ENCODE measurements at places on chromosomes 7 and 10.

DNA sequence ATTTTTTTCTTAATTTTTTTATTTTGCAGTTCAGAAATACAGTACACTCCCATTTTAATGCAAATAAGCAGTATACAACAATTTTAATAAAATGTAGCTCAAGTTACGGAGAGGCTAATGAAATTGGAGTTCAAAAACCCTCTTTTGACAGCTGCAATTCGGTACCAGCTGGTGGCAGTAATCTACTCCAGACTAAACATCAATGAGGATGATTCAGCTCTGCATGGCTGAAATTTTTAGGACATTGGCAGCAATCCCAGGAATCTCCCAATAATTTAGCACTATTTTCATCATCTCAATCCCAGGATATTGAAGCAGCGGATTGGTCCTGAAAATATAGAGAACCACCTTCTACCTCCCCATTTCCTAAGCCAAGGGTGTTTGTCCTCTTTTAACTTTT is 278.8 kb downstream of the CACNA2D1 start:
- DNase-seq, result no peak

DNA sequence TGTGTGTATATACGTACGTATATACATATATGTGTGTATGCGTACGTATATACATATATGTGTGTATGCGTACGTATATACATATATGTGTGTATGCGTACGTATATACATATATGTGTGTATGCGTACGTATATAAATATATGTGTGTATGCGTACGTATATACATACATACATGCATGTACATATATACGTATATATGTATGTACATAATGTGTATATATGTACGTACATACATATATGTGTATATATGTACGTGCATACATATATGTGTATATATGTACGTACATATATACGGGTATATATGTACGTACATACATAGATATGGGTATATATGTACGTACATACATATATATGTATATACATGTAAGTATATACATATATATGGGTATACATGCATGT is 332.1 kb downstream of the CRPPA start:
- no peak for DNase-seq

- no peak for DNase-seq
Measured at GRCh38 chr7:37410305-37411229, 38.1 kb downstream of the ELMO1 start.

DNA sequence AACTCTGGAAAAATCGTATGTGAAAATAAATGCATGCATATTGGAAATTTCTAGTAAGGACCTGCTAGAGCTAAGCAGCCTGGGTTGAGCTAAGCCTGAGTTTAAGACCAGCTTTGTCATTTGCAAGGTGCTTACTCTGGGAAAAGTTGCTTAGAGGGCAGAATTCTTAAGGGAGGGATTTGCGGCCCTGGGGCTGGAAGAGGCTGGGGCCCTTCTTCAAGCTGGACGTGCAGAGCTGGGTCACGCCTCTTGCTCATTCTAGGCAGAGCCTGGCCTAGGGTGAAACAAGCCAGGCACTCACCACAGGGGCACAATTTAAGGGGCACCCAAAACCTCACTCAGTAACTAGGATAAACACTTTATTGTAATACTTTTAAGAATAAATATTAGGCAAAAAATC is 137.2 kb downstream of the ARHGAP22 start:
- no peak for DNase-seq

GRCh38 chr7:121003986-121004685 is 15.6 kb downstream of the CPED1 start:
- DNase-seq, result no peak

DNA sequence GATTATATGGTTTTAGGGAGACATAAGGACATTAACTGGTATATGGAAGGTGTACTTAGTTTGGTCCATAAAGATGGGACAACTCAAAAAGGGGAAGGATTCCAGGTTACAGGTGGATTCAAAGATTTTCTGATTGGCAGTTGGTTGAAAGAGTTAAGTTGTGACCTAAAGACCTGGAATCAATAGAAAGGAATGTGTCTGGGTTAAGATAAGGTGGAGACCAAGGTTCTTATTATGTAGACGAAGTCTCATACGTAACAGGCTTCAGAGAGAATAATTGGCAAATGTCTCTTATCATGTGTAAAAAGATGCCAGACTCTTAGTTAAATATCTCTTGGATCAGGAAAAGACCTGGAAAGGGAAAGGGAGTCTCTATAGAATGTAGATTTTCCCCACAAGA is 1.0 kb upstream of the TRDMT1 start:
- DNase-seq, result no peak

- DNase-seq, result no peak
Measured at GRCh38 chr7:66279912-66280311, 74.8 kb downstream of the TPST1 start.

GRCh38 chr10:103847346-103847745 is 8.0 kb downstream of the SH3PXD2A start:
- DNase-seq, result no peak

GRCh38 chr7:144763291-144763690 is 72.6 kb downstream of the TPK1 start:
- no peak for DNase-seq

- DNase-seq, result no peak
Measured at GRCh38 chr7:47885309-47885986, 62.8 kb downstream of the PKD1L1 start.

GRCh38 chr10:129122846-129123245 is 344.2 kb upstream of the MGMT start:
- DNase-seq, result no peak

DNA sequence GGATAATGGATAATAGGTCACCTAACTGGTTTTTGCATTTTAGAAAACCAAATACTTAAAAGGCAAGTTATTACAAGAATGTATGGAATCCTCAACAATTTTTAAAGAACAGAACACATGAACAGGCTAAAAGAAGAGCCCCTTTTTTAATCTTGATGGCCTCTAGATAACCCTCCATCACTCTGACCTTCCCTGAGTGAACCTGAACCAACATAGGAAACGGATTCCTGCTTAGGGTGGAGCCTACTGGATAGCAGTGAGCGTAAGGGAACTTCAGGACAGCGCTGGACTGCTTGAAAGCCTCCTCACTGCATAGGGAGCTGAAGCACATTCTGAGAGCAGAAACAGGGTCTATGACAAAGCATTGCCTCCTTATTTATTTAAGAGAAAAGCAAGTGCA is 20.5 kb downstream of the TRPV5 start:
- DNase-seq, result no peak

DNA sequence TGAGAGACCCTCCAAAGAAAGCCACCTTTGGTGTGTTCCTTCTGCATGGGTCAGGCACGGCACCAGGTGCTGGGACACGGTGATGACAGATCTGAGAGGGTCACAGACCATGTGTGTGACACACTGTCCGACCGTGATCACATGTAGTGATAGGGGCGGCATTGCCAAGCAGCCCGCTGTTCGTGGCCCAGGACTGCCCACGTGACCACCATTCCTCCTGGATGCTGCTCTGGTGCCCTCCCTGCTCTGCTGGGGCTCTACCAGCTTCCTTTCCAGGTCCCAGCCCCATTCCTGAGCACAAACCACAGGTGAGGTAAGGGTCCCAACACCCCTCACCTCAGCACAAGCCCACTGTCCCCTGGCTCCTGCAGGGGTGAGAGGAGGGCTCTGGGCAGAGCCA is 10.1 kb upstream of the SLC18A3 start:
- no peak for DNase-seq

DNA sequence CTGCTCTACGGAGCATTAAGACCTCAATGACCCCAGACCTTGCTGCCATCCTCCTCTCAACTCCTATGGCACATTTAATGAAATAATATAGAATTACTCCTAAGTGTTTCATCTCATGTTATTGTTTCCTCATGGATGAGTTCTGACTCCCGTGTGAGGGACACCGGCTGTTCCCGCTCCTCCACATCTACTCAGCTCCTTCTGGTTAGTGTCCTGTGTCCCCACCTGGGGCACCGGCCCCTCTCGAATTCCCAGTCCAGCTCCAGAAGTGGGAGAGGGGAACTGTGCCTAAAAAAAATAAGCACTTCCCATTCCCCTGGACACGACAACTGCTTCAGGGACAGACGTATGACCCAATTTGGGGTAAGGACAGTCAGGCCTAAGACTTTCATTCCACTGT is 58.3 kb downstream of the PIP4K2A start:
- no peak for DNase-seq

DNA sequence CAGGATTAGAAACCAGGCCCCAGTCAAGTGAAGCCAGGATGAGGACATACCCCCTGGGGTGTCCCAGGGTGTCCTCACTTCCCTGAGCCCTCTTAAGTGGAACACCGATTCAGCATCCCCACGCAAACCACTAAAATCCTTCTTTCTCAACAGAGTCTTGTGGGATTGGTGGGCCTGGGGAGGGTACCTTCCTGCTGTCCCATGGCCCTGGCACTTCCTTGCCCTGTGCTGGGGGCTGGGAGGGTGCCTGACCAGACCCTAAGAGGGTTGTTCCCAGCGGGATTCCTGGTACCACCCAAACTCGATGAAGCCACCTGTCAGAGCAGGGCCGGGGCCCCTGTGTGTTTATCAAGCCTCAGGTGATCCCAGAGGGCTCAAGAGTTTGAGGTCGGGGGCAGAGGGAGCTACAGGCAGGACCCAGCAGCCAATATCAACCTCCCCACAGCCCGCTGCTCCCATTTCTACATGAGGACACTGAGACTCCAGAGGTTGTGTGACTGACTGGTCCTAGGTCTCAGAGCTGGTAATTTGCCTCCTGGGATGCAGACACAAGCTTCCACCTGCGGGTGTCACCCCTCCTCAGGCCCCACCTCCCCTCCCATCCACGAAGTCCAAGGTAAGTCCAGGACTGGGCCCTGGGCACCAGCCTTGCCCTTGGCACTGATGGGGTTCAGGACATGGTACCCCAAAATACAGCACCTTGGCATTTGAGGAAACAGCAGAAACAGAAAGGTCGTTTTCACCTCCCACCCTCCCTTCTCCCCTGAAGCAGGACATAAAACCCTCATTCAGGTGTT is 31.4 kb downstream of the OAT start:
- DNase-seq, result no peak

DNA sequence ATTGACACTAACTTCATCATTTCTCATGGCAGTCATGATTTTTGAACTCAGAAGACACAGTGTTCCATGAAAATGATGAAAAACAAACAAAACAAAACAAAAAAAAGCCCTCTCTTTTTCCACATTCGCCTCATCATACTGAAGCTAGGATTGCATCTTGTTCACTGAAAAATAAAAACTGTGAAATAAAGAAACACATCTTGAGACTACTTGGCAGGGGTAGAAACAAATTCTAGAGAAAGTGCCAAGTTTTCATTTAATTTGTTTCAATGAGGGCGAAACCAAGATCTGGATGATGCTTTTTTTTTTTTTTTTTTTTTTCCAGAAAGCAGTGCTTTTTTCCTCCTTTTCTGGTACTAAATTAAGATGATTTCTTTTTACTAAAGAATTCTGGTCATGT is 350.4 kb upstream of the ETV1 start:
- DNase-seq, result no peak

DNA sequence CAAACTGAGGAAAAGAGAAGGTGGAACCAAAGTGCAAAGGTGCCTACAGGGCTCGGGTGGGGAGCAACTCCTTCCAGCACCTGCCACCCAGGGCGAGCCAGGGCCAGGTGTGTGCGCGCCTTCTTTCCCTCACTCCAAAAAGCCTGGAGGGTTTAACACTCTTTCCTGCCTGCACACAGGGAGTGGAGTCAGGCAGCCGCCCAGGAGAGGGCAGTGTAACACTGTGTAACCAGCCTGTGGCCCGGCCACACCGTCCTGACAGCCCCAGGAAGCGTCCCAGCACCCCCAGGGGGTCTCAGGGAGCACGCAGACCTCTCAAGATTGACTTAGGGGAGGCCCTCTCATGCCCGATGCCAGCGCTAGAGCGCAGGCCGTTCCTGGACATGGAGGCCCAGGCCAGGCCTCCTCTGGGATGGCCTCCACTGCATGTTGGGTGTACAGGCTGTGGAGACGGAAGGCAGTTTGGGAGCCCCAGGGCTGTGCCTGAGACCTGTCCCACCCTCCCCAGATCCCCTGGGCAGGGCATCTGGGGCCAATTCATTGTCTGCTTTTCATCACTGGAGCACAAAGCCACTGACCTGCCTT is 13.4 kb downstream of the BRI3 start:
- DNase-seq, result no peak

DNA sequence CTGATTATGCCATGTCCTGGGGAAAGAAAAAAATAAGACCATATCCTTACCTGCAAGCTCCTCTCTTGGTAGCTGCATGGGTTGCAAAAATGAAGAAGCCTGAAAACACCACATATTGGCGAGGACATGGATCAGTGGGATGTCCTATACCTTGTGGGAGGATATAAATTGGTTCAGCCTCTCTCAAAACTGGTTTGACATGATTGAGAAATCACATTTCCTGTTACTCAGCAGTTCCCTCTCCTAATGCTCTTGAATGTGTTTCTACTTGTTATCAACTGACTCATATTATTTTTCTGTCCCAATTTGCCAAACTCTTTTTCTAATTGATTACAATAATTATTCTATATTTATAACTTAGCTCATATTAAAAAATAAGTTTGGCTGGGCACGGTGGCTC is 380.2 kb downstream of the EXOC4 start:
- DNase-seq, result no peak

GRCh38 chr10:97079448-97079847 is 106.3 kb downstream of the SLIT1 start:
- DNase-seq, result no peak

- DNase-seq, result no peak
Measured at GRCh38 chr10:77925795-77926565, 575 bp downstream of the DLG5 start.

GRCh38 chr10:113995201-113995600 is 48.5 kb upstream of the ADRB1 start:
- DNase-seq, result no peak

DNA sequence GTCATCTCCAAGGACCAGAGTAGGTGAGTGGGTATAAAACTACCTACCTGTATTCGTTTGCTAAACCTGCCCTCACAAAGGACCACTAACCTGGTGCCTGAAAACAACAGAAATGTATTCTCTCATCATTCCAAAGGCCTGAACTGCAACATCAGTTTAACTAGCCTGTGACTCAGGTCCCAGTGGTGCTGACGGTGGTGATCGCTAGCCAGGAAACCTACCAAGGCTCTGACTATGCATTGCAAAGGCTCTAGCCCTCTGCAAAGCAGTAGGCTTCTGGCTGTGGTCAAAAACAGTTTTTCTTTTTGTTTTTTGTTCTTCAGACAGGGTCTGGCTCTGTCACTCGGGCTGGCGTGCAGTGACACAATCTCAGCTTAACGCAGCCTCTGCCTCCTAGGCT is 107.5 kb downstream of the NPTX2 start:
- DNase-seq, result no peak

DNA sequence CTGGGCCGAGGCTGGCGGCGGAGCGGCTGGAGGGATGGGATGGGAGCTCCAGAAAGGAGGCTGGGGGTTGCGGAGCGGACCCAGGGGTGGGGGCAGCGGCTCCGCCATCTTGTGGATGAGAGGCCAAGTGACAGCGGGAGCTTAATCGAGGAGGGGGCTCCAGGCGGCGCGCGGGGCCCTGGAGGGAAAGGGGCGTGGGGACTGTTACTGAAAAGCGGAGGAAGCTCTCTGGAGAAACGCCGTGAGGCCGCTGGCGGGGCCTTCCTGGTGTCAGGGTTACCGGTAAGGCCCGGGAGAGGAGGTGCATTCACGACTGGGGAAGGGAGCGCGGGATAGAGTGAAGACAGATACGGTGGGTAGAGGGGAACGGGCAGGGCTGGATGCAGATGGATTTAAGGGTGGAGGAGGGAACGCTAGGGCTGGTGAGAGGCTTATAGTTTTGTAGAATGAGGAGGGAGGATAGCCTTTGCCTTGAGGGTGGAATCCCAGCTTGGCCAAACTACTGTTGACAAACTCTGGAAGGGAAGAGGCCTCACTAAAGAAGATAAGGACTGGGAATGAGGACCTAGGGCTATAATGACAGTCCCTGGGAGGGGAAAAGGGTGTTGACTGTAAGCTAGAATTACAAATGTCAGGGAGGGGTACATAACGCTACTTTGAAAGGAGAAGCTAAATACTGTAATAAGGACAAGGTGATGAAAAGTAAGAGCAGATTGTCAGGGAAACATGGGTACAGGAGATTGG is 535 bp downstream of the BTRC start:
- peak; percentile 27 for DNase-seq

Data from T-helper 9 cell (primary cell).